Stimulated activated CD8-positive, alpha-beta memory T cell treated with anti-CD3 and anti-CD28 coated beads, Interleukin-7, amount 100 ng/mL, for 24 hours (primary cell): ENCODE measurements at places on chromosomes 7 and 10.

GRCh38 chr10:93954726-93955363, 38.9 kb upstream of the PLCE1 start:
- DNase-seq = no peak

DNA sequence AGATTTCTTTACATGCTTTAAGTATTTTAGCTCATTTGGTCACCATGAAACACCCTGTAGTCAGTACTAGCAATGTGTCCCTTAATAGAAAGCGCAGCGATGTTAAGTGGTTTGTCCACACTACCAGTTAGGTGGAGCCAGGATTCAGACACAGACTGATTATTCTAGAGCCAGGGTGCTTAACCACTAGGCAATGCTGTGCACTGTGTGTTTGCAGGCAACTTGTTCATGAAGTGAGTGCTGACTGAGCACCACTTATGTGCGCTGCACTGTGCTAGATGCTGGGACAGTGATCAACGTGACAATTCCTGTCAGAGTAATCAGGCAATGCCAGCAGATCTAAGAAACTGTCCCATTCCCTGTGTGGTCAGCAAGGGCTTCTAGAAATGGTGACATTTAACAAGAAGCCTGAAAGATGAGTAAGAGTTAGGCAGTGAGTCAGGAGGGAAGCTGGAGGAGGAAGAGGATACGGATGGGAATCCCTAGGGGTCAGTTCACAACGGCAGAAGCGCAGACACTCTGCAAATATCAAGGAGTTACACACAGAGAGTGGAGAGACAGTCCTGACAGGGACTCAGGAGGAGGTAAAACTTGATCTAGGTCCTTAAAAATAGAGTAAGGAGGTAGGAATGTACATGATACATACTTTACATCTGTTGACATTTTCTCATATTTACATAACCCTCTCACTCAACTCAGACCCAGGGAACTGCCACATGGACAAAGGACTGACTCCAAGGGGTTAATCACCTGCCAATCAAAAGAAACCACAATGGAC, 69.7 kb upstream of the EGR2 start:
- DNase-seq = no peak

- no peak for DNase-seq
Observed at GRCh38 chr10:34281661-34282582, 533.2 kb downstream of the PARD3 start.

GRCh38 chr7:139597028-139597427, 73.5 kb downstream of the CLEC2L start:
- no peak for DNase-seq

- DNase-seq = no peak
Observed at GRCh38 chr10:2938869-2939268, 128.5 kb upstream of the PFKP start.

- DNase-seq = no peak
Observed at GRCh38 chr10:588246-589165, 101.0 kb downstream of the DIP2C start.

GRCh38 chr10:130737621-130738020, 573.9 kb downstream of the TCERG1L start:
- no peak for DNase-seq

- no peak for DNase-seq
Observed at GRCh38 chr10:35185260-35186034, 58.8 kb downstream of the CREM start.

DNA sequence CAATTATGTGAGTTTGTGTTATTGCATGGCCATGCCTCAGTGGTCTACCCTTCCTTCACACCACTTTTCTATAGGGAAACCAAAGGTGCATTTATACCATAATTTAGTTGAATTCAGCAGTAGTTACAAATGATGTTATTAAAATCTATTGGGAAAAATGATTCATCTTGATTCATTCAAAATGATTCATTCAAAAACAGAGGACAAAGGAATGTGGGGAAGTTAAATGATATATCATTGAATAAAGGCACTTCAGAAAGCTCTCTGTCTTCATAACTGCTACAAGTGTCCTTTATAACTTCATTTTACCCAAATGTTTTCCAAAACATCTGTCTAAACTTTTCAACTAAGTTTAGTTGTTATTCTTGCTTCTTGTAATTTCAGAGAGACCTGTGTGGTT, 722.9 kb downstream of the GRM8 start:
- DNase-seq = no peak

GRCh38 chr7:117871778-117872538, 1.3 kb downstream of the CTTNBP2 start:
- DNase-seq = no peak

GRCh38 chr10:130927157-130927556, 384.4 kb downstream of the TCERG1L start:
- DNase-seq = no peak

- DNase-seq = no peak
Observed at GRCh38 chr10:102243309-102243708, 2.0 kb upstream of the PITX3 start.

- no peak for DNase-seq
Observed at GRCh38 chr10:100873146-100873826, 39.5 kb upstream of the SLF2 start.

DNA sequence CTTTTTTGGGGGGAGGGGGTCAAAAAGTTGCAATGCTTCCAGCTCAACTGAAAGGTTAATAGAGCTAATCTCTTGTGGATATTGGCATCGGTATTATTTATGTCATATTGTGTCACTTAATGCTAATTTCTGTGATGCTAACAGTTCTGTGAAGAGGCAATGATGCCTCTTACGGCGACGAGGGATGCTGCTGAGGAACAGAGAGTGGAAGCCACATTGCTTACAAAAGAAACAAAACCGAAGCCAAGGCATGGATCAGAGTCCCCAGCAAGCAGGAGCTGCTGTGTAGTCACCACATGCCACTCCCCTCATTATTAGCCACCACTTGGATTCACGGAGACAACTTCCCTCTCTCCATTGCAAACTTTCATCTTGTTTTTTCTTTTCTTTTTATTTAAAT, 536.5 kb upstream of the MGMT start:
- no peak for DNase-seq

GRCh38 chr10:26486990-26487850, 49.1 kb downstream of the APBB1IP start:
- DNase-seq = no peak

DNA sequence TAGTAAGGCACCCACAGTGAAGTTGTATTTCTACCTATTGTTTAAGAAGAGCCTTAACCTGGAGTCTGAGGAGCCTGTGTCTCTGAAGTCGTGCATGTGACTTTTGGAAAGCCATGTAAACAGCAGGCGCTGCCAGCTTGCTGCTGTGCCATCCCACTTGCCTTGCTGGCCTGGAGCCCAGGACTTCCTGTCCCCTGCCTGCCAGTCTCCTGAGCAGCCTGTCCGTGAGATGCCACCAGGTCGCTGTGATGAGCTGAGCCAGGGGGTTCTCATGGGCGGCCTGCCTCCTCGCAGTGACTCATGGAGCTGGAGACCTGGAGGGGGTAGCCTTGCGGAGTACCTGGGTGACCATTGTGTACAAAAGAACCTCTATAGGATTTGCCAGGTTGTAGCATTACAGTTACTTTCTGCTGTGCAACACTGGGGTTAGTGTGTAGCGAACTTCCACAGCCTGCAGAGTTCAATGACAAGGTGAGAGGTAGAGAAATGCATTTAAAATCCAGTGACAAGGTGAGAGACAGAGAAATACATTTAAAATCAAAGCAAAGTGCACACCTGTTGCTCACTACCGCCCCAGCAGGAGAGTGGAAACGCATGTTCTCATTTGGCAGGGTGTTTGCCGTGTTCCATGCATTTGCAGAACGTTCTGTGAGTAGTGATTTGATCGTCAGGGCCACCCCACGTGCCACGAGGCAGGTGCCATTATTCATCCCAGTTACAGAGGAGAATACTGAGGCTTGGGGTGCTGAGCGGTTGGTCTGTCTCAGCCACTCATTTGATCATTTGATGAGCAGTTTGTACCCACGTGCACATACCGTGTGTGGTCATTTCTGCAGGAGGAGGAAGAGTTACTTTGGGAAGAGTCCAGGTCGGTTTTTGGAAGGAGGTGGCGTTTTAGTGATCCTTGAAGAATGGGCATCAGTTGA, 36.6 kb upstream of the BHLHA15 start:
- no peak for DNase-seq

- DNase-seq = no peak
Observed at GRCh38 chr7:111184987-111185386, 94.1 kb downstream of the LRRN3 start.

- no peak for DNase-seq
Observed at GRCh38 chr7:102152672-102153598, 133.7 kb upstream of the SH2B2 start.

DNA sequence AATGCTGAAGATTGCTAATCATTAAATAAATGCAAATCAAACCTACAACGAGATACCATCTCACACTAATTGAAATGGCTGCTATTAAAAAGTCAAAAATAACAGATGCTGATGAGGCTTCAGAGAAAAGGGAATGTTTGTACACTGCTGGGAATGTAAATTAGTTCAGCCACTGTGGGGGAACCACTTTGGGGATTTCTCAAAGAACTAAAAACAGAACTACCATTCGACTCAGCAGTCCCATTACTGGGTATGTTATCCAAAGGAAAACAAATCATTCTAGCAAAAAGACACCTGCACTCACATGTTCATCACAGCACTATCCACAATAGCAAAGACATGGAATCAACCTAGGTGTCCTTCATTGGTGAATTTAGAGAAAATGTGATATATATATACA, 379.0 kb upstream of the CNTNAP2 start:
- DNase-seq = no peak

- DNase-seq = no peak
Observed at GRCh38 chr7:4951903-4952636, 6.9 kb downstream of the MMD2 start.
